ENCODE measurements at places on chromosomes 3 and 15. TPM values are rescaled to one million over a fixed set of nuclear protein-coding genes. Genes with fewer than 3 reads are reported as not detected.

DNA sequence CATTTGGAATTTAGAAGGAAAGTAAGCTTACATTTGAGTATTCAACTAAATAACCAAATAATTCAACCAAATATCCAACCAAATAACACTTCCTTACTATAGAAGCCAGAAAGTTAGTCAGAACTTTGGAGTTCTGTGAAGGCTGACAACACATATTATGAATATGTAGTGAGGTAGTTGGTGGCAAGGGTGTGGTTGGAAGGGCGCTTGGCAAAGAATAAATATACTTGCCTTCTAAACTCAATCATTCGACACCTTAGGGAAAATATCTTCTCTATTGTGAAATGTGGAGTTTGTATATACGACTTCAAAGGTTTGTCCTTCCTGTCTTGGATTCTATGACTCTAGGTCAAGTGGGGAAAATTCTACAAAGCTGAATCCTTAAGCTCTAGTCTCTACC, 111.7 kb upstream of the OSTN start:
- DNase-seq, result no peak

GRCh38 chr3:65712140-65712539, 326.6 kb downstream of the MAGI1 start:
- no peak for DNase-seq

The EPM2AIP1 gene
- total RNA-seq, result 30.6 TPM

GRCh38 chr15:68812069-68812468, 8.6 kb downstream of the ANP32A start:
- no peak for DNase-seq

DNA sequence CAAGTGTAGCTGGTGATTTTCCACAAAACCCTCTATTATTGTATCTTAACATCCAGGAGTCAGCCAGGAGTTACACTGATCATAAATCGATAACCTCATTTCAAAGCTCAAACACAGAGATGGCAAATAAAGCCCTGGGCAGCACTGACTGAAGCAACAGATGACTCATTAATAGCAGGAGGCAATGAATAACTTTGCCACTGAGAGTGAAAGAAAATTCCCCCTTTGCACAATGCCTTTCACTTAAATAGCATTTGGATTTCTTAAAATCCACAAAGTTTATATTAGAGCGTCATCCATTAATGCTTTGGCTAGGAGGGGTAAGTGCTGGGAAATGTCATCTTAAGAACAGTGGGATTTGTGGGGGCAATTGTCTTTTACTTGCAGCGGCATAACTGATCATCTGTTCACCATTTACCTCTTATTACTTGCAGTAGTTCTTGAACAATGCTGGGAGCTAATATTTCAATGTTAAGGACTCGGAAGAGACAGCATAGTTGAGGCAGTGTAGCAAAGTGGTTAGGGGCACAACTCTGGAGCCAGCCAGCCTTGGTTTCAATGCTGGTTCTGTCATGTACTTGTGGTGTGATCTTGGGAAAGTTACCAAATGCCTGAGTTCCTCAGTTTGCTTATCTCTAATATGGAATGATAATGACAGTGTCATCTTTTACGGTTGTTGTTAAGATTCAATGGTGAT, 630.4 kb upstream of the TBL1XR1 start:
- no peak for DNase-seq

DNA sequence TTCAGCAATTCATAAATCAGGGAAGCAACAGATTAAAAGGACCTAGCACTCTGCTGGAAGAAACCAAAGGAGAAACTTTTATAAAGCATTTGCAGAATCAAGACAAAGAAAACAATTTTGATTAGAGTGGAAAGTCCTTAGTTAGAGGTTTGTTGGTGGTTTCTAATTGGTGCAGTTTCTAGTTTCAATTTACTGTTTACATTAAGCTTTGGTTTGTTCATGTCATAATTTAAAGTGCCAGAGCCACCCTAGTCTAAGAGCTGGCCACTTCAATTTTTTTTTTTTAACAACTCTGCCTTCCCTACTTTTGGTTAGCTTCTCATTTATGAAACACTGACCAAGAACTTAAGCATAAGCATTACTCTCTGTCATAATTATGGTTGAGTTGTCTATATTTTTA, 1428.2 kb upstream of the GBE1 start:
- DNase-seq, result no peak

The RTP1 gene
- not detected for total RNA-seq

- DNase-seq, result no peak
These were observed 174.1 kb downstream of the UACA start for GRCh38 chr15:70589221-70589620.

GRCh38 chr15:32723171-32723948, 5.6 kb downstream of the GREM1 start:
- DNase-seq, result no peak

- DNase-seq, result no peak
These were observed 101.7 kb downstream of the ETFA start for GRCh38 chr15:76209523-76209922.

DNA sequence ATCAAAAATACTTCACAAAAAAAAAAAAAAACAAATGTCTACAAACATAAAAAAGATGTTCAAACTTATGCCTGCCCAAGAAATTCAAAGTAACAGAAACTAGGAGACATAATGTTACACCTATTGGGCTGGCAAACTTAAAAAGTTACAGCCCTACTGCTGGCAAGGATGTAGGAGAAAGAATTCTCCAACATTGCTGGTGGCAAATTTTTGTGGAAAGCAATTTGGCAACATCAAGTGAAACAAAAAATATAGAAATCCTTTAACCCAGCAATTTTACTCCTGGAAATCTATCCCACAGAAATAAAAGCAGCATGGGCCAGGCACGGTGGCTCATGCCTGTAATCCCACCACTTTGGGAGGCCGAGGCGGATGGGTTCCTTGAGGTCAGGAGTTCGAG, 73.2 kb downstream of the STAG1 start:
- no peak for DNase-seq

The PRC1 gene
- total RNA-seq, result 5.7 TPM

- DNase-seq, result no peak
These were observed 59.1 kb upstream of the PHLDB2 start for GRCh38 chr3:111799951-111800350.

- DNase-seq, result no peak
These were observed 6.0 kb downstream of the DIPK2A start for GRCh38 chr3:143977341-143978262.

GRCh38 chr3:95265129-95265528, 1202.3 kb downstream of the NSUN3 start:
- no peak for DNase-seq

DNA sequence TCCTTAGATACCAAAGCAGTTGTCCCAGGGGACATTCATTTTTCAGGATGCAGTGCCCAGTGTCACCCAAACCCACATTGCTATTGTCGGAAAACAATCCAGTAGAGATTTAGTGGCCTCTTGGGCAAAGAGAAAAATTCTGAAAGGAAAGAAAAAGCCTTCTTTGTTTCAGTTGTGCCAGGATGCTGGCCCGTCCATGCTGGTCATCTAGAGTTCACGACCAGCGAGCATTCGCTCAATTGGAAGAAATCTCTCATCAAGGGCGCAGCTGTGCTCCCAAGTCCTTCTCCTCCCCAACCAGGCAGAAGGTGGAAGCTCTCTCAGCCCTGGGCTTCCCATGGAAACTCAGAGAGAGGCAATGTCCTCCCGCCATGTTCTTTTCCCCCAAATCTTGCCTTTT, 123.7 kb downstream of the MTHFS start:
- no peak for DNase-seq
